ENCODE measurements at places on chromosomes 5 and 9.
A peak's percentile ranks its signal among the peaks of the same experiment; 100 is the strongest.

DNA sequence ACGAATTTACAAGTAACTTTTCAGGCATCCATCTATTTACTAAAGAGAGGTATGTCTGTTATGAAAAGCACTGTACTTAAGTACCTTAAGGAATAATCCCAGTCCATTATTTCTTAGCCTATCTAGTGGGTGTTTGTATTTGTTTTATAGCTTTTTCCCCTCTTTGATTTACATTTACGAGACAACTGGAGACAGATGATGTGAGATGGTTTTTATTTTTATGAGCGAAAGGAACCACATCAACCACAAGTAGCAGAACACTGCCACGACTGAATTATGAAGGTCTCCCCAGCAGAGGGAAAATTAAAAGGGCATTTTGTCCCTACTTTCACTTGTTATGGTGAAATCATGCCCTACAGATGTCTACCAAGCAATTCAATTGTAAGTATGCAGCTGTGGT is 357.8 kb downstream of the NFIB start:
- no peak for DNase-seq

GRCh38 chr5:171598641-171599152 is 179.2 kb downstream of the FGF18 start:
- no peak for DNase-seq

DNA sequence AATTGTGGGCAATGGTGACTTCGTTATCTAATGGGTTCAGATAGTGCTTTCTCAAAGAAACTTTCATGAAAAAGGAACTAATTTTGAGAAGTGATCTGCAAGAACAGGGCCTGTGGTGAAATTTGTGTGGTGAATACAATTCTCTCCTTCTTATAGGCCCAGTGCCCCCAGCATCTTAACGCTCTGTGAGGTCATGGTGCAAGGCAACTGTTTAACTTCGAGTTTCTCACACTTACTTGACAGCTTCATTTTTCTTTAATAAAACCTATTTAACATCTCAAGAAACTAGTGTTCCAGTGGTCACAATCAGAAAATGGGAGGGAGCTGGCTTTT is 69.2 kb downstream of the FAM114A2 start:
- DNase-seq, result no peak

GRCh38 chr9:84941792-84942191 is 272.3 kb downstream of the NTRK2 start:
- no peak for DNase-seq

- peak; percentile 45 for DNase-seq
Observed at GRCh38 chr5:96614110-96614691, 48.0 kb upstream of the CAST start.

GRCh38 chr9:88388203-88388885 is at the start of gene SPIN1:
SPIN1 (plus strand) TSS chr9:88388444; CDS start chr9:88426540, 38,096 bp downstream.
- DNase-seq, result peak; percentile 79

GRCh38 chr5:109644829-109645228 is 44.9 kb upstream of the MAN2A1 start:
- DNase-seq, result no peak

DNA sequence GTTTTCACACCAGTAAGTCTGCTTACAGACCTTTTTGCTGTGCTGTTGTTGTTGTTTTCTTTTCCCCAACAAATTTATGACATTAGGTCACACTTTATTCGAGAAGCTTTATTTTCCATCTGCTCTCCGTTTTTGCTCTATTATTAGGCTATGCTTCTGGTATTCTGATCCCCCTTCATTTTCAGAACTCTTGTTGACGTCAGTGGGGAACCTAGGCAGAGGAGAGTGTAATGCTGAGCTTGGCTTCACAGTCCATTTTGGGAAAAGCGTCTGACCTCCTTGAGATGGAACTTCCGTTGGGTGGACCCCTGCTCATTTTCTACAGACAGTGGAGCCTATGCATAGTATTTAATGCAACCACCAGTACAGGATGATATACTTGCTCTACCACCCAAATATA is 387.9 kb upstream of the MEF2C start:
- DNase-seq, result no peak

DNA sequence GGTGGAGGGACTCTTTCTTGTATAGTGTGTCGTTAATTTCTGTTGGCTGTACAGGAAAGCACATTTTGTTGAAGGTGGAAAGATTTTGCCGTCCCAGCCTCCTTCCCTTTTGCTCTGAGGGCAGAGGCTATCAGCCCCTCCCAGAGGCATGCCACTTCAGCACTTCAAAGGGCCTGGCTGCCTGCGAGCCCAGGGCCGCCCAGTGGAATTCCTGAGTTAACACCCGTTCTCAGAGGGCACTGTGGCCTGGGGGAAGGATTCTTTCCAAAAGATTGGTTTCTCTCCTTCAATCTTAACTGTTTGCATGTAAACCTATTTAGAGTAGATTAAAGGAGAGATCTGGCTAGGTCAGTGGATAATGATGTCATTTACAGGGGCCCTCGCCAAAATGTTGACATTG is 238.6 kb downstream of the FANCC start:
- DNase-seq, result no peak

DNA sequence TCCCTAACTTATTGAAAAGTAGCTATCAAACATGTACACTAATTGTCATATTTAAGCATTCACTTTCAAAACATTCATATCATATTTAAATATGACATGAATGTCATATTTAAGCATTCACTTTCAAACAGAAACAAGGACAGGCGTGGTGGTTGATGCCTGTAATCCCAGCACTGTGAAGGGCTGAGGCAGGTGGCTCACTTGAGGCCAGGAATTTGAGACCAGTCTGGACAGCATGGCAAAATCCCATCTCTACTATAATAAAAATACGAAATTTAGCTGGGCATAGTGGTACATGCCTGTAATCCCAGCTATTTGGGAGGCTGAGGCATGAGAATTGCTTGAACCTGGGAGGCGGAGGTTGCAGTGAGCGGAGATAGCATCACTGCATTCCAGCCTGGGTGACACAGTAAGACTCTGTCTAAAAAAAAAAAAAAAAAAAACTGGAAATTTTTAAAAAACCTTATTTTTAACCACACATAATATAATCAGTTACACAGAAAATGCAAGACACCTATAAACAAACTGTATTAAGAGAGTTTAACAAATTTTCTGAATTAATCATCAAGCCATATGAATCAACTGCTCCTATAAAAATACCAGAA is 88.1 kb downstream of the LPAR1 start:
- no peak for DNase-seq

- DNase-seq, result no peak
Observed at GRCh38 chr9:75432888-75433287, 344.6 kb downstream of the OSTF1 start.

- peak; percentile 40 for DNase-seq
Observed at GRCh38 chr5:997001-997474, 11.6 kb upstream of the NKD2 start.

- DNase-seq, result no peak
Observed at GRCh38 chr5:117889596-117889995, 1098.8 kb downstream of the DTWD2 start.

DNA sequence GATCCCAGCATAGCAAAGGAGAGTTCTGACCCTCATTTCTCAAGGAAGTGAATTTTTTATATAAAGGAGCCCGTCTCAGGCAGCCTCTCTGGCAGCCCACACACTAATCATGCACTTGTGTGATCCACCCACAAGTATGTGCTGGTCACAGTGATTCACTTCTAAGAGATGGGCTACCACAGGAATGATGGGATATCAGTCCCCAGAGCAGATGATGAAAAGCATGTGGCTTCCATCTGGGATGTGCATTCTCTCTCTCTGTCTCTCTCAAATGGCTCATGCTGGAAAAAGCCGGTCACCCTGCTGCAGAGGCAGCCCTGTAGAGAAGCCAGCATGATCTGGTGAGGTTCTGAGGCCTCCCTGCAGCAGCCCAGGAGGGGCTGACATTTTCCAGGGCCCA is 74.2 kb upstream of the ADCY2 start:
- no peak for DNase-seq

DNA sequence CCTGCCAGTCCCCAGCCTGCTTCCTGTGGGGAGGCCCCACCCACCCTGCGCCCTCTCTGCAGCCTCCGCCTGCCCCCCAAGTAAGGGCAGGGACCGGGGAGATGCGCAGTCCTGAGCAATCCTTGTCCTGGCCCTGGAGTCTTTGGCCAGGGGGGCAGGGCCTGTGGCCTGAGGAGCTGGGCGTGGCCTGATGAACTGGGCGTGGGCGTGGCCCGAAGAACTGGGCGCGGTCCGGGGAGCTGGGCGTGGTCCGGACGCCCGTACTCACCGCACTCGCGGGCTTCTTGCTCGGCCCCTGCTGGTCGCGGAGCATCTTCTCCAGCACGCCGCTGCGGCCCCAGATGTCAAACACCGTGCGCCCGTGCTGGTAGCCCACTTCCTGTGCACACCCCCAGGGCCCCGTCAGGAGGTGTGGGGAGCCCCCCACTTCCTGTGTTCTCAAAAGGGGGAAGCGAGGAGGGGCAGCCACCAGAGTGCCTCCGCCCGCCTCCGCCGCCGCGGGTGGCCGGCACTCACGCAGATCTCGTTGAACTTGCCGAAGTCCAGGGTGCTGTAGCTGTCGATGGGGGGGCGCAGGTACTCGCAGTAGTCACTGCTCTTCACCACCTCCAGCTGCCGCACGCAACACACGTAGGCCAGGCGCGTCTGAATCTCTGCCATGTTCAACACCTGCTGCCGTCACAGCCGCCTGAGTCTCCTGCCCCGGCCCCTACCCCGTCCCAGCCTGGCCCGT is 2.7 kb upstream of the NSMF start:
- DNase-seq, result peak; percentile 87

DNA sequence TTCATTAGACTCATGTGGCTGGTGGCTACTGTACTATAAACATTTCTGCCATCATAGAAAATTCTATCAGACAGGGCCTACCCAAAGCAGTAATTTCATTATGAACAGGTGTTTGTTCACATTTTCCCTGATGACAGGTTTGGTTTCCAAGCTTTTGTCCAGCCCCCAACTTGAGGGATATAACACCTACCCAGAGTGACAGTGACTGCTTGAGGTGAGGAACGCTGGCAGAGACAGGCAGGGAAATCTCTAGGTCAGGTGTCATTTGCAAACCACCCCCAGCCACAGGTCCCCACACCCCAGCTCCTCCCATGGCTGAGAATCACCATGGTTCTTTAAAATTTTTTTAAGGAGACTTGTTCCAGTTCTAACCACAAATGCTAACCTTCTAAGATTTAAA is 25.5 kb downstream of the GOLM1 start:
- DNase-seq, result no peak

DNA sequence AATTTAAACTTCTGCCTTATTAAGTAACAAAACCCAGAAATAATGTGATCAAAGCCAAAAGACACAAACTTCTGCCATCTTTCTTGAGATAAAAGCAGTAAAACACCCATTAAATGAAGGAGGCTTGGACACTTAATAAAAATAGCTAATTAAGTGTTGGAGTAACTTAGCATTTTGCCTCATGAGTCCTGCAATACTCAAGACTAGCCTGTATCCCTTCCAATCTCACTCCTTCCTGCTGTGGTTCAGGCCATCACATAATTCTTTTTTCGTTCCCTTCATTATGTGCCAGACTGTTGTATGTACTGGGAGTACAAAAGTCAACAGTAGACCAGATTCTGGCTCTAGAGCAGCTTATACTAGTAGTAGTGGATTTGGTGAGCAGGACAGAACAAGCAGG is 250.2 kb downstream of the NFIB start:
- no peak for DNase-seq

DNA sequence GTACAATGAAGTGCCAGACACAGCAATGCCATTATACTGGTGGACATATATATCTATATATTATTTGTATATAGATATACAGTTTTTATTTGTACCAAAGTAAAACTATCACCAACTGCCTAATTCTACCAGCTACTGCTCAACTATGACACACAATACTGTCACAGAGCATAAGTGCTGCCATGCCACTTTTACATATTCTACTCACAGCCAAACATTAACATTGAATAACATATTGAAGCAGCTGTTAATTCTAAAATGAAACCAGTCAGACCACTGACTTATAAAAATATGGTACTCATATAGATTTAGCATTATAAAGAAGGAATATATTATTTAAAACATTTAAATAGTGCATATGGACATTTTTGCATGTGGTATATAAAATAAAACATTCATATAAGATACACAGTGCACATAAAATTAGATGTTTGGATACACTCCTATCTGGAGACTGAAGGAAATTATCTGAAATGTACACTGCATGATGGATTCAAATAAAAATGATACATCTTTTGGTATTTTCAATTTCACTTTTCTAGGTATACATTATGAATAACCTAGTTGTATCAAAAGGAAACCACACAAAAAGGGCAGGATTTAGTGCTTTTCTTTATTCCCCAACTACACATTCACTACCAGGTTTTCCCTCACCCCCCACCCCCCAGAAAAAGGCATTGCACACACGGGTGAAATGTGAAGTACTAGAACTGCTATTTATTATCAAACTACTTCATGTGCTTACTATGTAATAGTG is 48.9 kb downstream of the PKD2L2 start:
- DNase-seq, result peak; percentile 19
